ENCODE measurements at places on chromosomes 5 and 9.

- DNase-seq, result no peak
Measured at GRCh38 chr5:54301220-54301619, 9.2 kb downstream of the ARL15 start.

- no peak for DNase-seq
Measured at GRCh38 chr9:79735023-79735779, 163.4 kb downstream of the TLE4 start.

GRCh38 chr5:173279166-173279565 is 44.2 kb upstream of the NKX2-5 start:
- no peak for DNase-seq

DNA sequence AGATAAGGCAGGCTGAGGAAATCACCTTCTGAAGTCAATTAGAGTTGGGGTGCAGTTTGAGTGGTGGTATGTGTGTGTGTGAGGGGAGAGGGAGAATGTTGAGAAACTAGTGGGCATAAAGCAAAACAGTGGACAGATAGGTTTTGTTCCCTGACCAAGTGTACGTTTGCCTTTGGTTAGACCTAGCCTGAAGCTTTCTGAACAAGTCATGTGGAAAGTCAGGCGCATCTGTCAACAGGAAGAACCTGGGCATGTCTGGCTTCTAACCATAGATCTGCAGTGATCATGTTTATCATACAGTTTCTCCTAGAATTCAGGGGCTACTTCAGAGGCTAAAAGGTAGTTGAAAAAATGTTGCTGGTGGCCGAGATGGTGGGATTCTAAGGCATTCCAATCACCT is 143.2 kb upstream of the PCA3 start:
- no peak for DNase-seq

GRCh38 chr5:101103874-101104273 is 200.8 kb upstream of the ST8SIA4 start:
- no peak for DNase-seq

- peak; percentile 89 for DNase-seq
Measured at GRCh38 chr9:132575005-132575609, 7.3 kb upstream of the BARHL1 start.

GRCh38 chr9:125472926-125473701 is 211.5 kb downstream of the GAPVD1 start:
- DNase-seq, result no peak

GRCh38 chr5:10456583-10457420 is 15.1 kb downstream of the ROPN1L start:
- DNase-seq, result no peak

DNA sequence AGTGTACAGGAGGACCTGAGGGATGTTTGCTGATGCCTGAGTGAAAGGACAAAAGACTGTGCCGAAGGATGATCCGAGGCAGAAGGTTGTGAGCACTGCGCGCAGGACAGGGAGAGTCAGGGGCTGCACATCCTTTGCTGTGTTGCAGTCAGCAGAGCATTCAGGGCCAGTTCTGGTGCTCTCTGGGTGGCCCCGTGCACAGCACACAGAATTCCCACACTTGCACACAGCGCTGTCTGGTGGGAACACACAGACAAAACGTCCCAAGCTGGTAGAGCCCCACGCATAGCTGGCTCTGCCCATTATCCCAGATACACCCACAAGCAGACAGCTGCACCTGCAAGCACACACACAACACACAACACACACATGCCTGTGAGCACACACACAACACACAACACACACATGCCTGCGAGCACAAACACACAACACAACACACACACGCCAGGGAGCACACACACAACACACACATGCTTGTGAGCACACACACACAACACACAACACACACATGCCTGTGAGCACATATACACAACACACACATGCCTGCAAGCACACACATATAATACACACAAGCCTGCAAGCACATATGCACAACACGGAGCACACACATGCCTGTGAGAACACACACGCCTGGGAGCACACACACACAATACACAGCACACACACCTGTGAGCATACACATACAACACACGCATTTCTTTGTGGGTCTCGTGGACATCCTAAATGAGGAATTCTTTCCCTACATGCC is 74.4 kb downstream of the FGF18 start:
- no peak for DNase-seq

DNA sequence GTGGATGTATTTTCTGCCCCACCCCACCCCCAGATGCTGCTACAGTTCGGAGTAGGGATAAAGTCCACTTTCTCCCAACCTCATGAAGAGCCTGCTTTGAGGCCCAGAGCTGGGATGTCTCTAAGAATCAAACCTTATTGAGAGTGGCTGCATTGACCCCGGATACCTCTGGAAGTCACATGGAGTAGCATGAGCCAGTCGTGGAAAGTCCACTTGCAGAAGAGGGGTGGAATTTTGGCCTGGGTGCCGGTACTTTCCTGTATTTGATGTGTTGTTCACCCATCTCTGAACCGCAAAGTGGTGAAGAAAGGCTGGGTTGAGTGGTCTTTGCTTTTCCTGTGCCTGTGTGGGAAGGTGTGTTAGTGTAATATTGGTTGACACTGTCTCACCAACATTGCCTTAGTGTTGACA is 3.7 kb downstream of the OTULIN start:
- no peak for DNase-seq

GRCh38 chr9:89766991-89767390 is 162.2 kb downstream of the GADD45G start:
- no peak for DNase-seq

GRCh38 chr9:105320568-105320967 is 76.1 kb downstream of the SLC44A1 start:
- DNase-seq, result no peak

DNA sequence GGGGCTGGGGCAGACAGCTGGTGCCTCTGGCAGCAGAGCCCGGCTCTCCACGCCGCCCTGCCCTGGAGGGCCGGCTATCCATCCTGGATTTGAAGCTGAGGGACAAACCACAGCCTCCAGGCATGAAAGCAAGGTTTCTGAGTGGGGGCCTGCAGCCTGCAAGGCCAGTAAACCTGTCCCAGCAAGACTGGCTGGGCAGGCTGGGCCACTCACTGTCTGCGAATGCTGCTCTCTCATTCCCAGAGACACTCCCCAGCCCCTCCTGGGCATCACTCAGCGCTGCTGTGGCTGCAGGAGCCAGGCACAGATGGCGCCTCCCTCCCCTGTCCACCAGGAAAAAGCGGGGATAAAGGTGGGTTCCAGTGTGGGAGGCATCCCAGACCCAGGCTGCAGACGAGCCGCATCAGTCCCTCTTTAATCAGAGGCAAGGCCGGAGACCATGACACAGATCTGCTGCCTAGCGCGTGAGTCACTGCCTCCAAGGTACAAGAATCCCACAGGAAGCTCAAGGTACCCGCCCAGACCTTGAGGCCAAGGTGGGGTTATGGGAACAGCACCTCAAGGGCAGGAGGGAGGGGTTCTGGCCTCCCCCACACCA is 118.0 kb downstream of the VAV2 start:
- no peak for DNase-seq

DNA sequence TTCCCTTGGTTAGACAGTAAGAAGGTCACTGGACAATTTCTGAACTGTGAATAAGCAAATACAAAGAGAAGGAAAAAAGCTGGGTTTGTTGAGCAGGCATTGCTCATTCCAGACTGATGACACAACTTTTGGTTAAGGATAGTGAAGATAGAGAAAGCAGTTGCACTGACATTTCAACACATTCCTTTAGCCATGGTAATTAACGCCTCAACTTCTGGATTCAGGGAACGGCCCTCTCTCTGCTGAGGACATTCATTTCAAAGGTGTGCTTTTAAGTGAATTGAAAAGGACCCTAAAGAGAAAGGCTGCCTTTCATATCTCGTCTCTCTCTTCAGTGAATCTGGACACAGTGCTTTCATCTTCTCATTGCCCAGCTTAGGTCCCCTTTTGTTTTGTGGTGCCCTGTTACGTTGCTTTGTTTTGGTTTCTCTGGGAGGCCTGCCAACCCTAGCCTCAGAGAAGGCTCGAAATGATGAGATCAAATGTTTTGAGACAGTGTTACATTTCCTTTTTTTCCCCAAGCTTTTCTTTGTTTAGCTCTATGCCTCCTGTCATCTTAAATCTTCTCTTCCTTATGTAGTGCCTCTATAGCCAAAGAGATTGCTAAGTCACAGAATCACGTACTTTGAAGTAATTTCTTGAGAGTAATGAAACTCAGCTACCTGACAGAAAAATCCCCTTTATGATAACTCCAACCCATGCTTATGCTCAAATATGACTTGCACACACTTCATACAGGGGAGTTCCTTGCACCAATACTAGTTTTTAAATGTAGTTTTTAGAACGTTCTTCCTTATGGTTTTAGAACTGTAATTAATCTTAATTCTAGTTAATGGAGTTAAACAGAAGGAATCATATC is 94.4 kb upstream of the IFNE start:
- no peak for DNase-seq

- DNase-seq, result no peak
Measured at GRCh38 chr5:109792613-109793012, 102.9 kb downstream of the MAN2A1 start.

GRCh38 chr5:528629-529511 is 4.6 kb upstream of the SLC9A3 start:
- DNase-seq, result no peak

- no peak for DNase-seq
Measured at GRCh38 chr5:6222121-6222520, 156.2 kb downstream of the MED10 start.

- no peak for DNase-seq
Measured at GRCh38 chr9:131078427-131079366, 17.6 kb upstream of the AIF1L start.

- DNase-seq, result peak; percentile 63
Measured at GRCh38 chr9:33415501-33416038, 13.2 kb upstream of the AQP7 start.

GRCh38 chr5:172050080-172050479 is 43.6 kb upstream of the FBXW11 start:
- DNase-seq, result no peak

- no peak for DNase-seq
Measured at GRCh38 chr5:11046160-11046559, 285.1 kb upstream of the DAP start.

DNA sequence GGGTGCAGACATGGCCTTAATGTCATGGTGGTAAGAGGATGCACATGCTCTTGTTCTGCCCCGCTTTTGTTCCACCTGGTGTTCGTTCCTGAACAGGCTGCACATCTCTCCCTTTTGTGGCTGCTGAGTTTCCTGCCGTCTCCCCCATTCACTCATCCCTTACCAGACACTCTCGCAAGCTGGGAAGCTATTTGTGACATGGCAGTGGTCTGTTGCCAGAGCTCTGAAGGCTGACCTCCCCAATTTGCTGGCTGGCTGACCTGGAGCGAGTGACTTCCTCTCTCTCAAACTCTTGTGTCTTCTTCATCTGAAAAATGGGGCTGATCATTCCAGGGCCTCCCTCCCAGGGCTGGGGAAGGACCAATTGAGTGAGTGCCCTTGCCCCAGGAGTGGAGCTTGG is 35.9 kb downstream of the HRH2 start:
- DNase-seq, result no peak

DNA sequence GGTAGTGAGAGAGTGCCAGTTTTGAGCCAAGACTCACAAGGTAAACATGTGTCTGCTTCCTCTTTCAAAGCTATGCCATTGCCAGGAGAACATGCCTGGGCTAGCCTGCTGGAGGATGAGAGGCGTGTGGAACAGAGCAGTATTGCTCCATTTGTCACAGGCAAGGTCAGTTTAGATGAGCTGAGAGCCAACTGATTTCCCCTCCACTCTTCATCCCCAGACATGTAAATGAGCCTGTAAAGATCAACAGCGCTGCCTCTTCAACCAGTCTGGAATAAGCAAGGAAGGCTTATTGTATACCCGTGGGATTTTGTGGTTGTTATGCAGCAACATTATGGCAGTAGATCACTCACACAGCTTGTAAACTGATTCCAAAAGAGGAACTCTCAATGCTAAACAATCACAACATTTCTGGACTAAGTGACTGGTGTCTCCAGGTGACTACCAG is 8.2 kb upstream of the GDNF start:
- DNase-seq, result peak; percentile 55

DNA sequence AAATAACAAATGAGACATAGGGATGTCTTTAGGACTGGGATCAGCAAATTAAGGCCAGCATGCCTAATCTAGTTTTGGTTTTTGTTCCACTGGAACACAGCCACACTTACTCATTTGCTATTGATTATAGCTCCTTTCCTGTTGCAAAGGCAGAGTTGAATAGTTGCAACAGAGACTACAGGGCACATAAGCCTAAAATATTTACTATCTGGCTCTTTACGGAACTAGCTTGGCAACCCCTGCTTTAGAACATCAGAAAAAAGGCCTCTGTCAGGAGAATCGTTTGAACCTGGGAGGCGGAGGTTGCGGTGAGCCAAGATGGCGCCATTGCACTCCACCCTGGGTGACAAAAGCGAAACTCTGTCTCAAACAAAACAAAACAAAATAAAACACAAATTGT is 384.8 kb downstream of the ELAVL2 start:
- no peak for DNase-seq

DNA sequence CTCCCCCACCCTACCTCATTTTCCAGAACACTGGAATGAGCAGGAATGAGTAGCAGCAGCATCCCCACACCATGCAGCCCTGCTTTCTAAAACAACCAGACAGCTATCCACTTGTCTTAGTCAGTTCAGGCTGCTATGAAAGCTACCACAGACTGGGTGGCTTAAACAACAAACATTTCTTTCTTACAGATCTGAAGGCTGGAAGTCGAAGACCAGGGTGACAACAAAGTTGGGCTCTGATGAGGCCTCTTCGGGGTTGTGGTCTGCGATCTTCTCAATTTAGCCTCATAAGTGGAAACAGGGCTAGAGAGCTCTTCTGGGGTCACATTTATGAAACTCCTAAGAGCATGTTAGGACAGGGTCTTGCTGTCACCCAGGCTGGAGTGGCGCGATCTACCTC is 38.9 kb downstream of the LPAR1 start:
- no peak for DNase-seq

DNA sequence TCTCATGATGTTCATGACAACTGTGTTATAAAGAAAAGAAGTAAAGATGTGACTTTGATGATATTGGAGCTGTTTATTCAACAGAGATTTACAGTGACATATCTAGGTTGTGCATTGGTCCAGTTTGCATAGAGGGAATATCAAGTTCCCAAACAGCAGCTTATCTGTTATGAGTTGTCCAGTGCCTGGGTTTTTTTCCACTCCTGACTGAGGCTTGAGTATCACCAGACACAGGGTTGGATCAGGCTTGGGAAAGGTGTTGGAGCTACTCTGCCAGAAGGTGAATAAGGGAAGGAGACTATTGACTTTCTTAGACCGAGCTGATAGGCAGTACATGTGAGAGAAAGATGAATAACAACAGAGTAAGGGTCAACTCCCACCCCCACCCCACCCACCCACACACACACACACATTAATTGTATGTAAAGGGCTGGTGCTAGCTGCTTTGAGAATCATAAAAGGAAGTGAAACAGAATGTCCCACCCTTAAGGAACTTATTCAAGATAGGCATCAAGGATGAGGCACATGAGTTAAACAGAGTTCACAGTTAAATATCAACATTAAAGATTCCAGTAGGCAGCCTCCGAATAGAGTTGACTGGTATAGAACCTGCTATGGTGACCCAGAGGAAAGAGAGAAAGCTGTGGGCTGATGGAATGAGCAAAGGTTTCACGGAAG is 33.0 kb upstream of the RASGRF2 start:
- no peak for DNase-seq

GRCh38 chr5:131538177-131538593 is 96.8 kb downstream of the RAPGEF6 start:
- no peak for DNase-seq

Measured in D341Med (cell line).